Fibroblast of upper back skin (primary cell): ENCODE measurements at places on chromosomes 1 and 21.

- no peak for DNase-seq
Observed at GRCh38 chr1:17094664-17095063, 24.6 kb downstream of the PADI2 start.

- no peak for DNase-seq
Observed at GRCh38 chr1:16170283-16170673, 14.4 kb upstream of the EPHA2 start.

DNA sequence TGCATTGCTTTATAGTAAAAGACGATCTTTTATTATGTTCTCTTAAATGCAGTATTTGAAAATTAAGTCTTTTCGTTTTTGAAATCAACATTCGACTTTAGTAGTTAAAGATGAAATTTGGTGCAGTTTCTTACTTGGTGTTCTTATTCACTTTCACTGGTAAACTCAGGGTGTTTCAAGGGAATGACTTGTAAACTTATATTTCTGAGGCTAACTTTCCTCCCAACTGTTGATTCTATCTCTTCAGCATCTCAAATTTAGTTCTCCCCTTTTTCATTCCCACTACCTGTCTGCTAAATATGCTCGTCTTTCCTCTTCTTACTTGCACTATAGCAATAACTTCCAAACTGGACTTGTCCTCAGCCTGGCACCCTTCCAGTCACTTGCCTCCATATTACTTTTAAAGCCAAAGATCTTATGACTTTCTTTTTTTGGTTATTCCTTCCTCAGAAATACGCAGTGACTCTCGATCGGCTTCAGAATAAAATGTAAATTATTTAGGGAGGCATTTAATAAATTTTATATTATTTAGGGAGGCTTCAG is 988 bp downstream of the SLC35A3 start:
- DNase-seq: no peak

- peak; percentile 51 for DNase-seq
Observed at GRCh38 chr1:208977012-208977411, 606.5 kb upstream of the CAMK1G start.

DNA sequence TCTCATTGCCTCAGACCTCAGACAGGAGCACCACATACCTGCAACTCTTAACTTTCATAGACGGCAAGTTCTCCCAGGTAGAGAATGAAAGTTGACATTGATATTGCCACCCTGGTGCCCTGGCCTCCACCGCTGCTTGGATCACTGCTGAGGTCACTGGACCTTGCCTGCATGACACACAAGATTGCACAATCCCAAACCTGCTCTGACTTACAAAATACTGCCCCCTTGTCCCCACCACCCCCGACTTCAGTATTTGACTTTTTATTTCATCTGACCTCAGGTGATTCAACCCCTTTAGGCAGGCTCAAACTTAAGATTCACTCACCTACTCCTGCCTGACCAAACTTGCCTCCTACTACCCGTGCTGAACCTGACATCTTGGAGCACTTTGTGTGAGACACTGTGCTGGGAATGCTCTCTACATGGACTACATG is 43.1 kb upstream of the S1PR1 start:
- no peak for DNase-seq

GRCh38 chr1:222786121-222786520 is 28.7 kb upstream of the DISP1 start:
- DNase-seq: peak; percentile 63

DNA sequence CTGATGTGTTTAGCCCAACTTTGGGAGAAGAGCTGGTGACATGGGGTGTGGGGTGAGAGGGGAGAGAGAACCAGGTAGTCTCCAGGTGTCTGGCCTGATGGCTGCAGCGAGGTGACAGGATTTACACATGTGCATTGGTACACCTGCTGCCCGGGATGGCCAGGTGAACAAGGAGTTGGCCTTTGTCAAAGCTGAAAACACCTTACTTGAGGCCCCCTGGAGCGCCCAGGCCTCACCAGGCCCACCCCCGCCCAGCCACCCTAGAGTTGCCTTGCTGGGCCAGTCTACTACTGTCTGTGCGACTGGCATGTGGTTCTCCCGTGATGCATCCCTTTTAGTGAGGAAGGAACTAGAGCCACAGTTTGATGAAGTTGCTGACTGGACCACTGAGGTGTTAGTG is 90.5 kb downstream of the ADARB1 start:
- DNase-seq: no peak

DNA sequence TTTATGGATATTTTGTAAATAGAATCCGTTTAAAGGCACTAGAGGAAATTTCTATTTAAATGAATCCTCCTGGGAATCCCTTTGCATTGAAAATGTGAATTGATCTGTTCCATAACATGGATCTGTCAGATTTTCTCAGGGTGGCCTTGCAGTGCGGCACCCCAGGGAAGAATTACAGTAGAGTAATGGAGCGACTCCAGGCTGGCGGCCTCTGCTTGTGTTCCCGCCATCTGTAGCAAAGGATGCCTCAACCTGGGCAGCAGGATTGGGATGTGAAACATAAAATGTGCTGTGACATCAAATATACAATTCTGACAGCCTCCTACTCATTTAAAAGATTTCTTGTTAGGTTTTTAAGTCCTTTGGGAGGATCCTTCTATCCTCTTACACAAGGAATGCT is 115.9 kb downstream of the RHOU start:
- no peak for DNase-seq

- no peak for DNase-seq
Observed at GRCh38 chr1:41411229-41411628, 50.0 kb downstream of the FOXO6 start.

GRCh38 chr1:96597218-96597617 is 124.4 kb upstream of the PTBP2 start:
- no peak for DNase-seq

GRCh38 chr21:29640080-29640508 is 299.7 kb downstream of the GRIK1 start:
- DNase-seq: no peak

DNA sequence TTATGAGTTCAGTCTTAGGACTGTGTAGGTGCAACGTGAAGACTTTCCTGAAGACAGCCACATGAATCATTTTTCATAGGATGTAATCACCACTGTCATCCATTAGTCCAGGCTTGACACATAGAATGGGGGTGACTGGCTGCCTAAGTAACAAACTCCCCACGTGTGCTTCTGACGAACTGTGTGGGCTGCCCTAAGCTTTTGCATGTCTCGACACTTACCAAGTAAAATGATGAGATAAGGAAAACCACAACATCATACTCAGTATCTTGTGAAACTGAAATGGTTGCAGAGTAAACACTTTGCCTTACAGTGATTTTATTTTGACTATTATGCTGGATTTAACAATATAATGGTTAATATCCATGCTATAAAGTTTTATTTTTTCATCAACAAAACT is 19.5 kb downstream of the ERG start:
- DNase-seq: no peak

- DNase-seq: no peak
Observed at GRCh38 chr1:2318314-2319278, 72.8 kb downstream of the MORN1 start.

GRCh38 chr1:234725177-234726132 is 115.5 kb upstream of the IRF2BP2 start:
- no peak for DNase-seq

DNA sequence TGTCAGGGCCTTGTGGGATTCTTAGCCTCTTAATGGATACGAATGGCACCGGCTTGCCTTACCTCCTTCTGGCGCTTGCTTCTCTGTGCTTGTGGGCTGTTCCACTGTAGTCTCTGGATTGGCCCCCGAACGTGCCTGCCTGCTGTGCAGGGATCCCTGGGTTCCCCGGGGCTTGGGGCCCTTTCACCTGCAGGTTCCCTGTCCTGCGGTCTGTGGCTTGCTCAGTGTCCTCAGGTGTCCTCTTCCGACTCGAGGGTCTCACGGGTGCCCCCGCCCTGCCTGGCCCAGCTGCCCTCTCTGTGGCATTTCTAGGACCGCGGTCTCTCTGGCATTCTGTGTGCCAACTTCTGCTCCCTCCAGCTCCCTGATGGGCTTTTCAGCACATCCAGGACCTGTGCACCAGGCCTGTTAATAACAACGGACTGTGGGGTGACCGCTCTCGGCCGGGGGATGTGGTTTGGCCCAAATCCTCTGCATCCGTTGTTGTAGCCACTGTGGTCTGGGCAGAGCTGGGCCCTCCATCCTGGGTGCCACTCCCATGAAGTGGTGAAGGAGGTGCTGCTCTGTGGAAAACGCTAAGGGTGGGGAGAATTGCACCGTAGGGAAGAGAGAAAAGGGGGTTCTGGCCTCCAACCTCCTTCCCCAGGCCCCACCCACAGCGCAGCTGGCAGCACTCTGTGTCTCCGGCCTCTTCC is 12.4 kb downstream of the COL18A1 start:
- no peak for DNase-seq
